Right forelimb (tissue), 1 donor: ENCODE measurements at places on chromosomes 2 and 18.

GRCh38 chr2:164922134-164922533, 33.2 kb downstream of the SLC38A11 start:
- no peak for DNase-seq

DNA sequence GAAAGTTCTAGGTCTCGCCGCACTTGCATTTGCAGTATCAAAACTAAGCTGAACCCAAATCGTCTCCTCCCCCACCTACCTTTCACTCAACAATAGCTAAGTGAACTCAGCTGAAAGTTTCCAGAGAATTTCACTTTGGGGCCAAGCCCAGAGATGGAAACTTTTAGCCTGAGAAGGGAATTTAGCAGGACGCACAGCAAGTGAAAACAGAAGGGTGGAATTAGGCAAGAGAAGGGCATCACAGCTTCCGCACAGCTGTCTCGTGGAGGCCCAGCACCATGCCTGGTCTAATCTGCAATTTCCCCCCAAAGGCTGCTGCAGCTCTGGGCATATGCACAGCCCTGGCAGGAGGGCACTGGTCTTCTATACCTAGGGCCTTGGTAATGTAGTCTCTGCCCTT, 262.0 kb downstream of the TNS1 start:
- DNase-seq, result peak; percentile 45

DNA sequence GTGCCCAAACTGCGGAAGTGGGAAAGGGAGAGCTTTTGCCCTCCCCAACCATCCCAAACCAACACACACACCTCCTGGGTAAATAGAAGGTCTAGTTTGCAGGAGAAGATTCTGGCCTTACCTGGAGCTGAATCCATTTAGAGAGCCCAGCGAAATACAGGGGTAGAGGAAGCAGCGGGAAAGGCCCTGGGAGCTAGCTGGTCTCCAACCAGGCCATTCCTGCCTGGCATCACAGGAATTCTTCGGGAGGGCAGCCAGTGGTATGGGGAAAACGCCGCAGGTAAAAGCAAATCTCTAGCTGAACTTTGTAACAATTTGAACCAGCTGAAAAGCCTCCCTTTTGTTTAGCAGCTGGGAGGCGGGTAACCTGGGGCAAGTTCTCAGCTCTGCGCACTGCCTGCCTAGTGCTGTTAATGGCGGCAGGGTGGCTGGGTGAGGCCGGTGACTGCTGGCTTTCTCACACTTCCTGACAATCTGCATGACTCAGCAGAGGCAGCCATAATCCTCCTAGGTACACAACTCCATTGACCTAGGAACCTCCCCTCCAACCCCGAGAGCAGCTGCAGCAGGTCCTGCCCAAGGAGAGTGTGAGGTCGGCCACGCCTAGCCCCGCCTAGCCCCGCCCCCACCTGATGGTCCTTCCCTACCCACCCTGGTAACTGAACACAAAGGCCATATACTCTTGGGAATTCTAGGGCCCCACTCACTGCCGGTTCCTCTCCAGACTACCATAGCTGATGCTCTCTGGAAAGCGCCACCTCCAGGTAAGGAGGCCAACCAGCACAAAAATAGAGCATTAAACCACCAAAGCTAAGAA, 483.8 kb upstream of the REG3G start:
- DNase-seq, result no peak

GRCh38 chr2:86411396-86411795, 29.8 kb upstream of the KDM3A start:
- no peak for DNase-seq

GRCh38 chr2:236143811-236144210, 24.4 kb downstream of the GBX2 start:
- DNase-seq, result no peak

DNA sequence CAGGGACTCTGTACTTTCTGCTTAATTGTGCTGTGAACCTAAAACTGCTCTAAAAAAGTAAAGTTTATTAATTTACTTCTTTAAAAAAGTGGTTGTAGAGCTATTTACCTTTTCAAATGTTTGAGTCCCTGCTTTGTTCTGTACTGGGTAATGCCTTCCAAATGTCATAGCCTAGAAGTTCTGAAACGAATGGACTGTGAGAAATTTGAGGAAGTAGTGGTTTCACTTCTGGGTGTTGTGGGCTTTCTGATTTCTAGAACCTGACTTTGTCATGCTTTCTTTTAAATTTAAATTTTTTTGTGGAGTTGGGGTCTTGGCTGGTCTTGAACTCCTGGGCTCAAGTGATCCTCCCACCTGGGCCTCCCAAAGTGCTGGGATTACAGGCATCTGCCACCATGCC, 44.6 kb downstream of the SMAD4 start:
- DNase-seq, result no peak

GRCh38 chr18:48188609-48189008, 220.6 kb downstream of the ZBTB7C start:
- no peak for DNase-seq

GRCh38 chr2:191758518-191759507, 80.9 kb downstream of the NABP1 start:
- no peak for DNase-seq

DNA sequence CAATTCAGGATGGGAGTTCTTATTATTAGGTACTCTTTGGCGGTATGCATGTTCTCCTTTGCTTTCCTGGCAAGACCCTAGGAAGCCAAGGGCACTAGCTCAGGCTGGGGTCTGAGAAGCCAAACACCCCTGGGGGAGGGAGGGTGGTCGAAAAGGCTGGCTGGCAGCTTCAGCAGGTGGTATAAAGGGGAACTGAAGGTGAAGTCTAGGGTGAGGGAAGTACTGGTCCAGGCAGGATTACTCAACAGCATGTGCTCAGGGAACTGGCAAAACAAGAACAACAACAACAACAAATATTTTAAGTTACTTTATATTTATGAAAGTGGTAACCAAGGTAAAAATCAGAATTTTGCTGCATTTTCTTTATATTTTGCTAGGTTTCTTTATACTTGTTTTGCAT, 40.7 kb upstream of the PCBP1 start:
- DNase-seq, result no peak

GRCh38 chr2:170235860-170236679, 58.1 kb downstream of the MYO3B start:
- no peak for DNase-seq

- DNase-seq, result no peak
Observed at GRCh38 chr2:173456960-173457359, 102.3 kb downstream of the CDCA7 start.

GRCh38 chr2:107473150-107473549, 353.5 kb upstream of the RGPD4 start:
- DNase-seq, result no peak

DNA sequence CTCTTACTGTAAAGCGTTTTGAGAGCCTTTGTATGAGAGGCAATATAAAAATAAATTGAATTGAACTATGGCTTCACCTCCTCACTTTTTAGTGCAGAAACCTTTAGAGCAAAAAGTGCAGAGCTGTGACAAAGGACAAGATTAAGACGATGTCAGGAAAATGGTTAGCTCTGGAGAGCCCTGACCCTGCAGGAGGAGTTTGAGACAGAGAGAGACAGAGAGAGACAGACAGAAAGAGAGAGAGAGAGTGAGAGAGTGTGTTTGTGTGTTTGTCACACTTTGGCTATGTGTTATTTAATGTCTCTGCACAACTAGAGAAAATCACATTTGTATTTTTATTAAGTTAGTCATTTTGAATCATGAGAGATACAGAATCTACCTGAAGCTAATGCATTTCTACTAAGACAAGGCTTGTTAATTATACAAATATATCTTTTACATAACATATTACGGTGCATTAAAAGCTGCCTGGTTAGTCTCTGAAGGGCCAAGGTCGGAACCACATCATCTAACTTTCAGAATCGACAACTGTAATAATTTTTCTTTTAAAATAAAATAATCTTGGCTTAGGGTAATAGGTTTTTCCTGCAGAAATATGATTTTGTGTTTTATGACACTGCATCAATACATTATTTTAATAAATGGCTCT, 423.5 kb upstream of the ZEB2 start:
- no peak for DNase-seq

DNA sequence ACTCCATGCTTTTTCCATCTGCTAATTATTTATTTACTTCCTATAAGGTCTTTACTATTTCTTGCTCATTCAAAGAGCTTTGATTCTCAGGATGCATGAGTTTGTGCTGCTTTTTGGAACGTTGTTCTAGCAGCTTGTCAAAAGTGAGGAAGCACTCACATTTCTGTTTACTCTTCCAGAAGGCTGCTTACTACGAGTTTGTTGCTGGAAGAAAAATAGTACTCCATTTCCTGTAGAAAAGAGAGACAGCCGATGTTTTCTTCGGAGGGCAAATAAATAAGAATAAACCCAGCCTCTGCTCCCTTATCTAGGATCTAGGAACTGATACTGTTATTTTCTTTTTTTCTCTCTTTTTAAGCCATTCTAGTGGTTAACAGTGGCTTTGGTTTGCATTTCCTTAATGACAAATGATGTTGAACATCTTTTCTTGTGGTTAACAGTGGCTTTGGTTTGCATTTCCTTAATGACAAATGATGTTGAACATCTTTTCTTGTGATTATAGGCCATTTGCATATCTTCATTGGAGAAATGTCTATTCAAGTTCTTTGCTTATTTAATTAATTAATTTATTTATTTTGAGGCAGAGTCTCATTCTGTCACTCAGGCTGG, 20.5 kb downstream of the CYP27A1 start:
- no peak for DNase-seq

- DNase-seq, result no peak
Observed at GRCh38 chr2:181554061-181554830, 97.1 kb downstream of the ITGA4 start.

DNA sequence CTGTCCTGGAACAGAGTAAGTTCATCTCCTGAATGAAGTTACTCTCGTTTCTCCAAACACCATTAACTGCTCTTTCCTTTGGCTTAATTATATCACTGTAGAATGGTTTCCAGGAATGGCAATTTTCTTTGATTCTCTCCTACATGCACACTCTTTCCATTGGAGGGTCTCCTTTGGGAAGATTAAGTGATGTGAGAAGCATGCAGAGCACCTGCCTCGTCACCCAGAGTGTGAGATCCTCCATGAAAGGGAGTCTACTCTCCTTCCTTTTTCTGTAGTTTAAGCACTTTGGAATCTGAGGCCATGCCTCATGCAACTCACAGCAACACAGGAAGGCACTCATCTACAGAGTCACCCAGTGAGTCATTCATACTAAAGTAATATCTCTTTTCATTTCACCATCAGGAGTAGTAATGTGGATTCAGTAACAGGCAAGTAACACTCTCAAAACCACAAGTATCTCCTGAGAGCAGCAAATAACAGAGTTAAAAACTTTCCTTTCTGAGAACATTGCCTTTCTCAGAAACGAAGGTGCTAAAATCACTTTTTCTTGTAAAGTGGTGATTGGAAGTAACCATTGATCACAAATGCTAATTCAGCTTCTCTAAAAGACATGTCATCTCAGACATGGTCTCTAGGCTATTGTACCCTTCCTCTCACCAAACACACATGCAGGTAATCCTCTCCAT, 52.8 kb upstream of the IL1RL1 start:
- DNase-seq, result no peak
